ENCODE measurements at places on chromosomes 5 and 9.

GRCh38 chr5:151642472-151643140, 44.1 kb downstream of the SPARC start:
- DNase-seq = no peak

DNA sequence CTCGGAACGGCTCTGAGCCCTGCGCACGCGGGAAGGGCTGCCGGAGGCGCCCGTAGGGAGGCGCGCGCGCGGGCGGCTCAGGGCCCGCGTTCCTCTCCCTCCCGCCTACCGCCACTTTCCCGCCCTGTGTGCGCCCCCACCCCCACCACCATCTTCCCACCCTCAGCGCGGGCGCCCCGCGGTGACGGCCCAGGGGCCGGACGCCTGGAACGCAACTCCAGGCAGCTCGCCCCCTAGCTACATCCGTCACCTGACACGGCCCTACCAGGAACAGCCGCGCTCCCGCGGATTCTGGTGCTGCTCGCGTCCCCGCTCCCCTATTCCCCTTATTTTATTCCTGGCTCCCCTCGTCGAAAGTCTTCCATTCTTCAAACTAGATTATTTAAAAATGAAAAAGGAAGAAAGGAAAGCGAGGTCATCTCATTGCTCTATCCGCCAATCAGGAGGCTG, at the start of gene CDKN2B-AS1:
CDKN2B-AS1 (plus strand) TSS at position 236 of the 450 bp plus-strand sequence.
- DNase-seq = peak; percentile 78

- no peak for DNase-seq
These were observed 185.8 kb downstream of the CDK5RAP2 start for GRCh38 chr9:120394058-120394669.

- DNase-seq = no peak
These were observed 24.8 kb downstream of the SMC2 start for GRCh38 chr9:104118916-104119315.

DNA sequence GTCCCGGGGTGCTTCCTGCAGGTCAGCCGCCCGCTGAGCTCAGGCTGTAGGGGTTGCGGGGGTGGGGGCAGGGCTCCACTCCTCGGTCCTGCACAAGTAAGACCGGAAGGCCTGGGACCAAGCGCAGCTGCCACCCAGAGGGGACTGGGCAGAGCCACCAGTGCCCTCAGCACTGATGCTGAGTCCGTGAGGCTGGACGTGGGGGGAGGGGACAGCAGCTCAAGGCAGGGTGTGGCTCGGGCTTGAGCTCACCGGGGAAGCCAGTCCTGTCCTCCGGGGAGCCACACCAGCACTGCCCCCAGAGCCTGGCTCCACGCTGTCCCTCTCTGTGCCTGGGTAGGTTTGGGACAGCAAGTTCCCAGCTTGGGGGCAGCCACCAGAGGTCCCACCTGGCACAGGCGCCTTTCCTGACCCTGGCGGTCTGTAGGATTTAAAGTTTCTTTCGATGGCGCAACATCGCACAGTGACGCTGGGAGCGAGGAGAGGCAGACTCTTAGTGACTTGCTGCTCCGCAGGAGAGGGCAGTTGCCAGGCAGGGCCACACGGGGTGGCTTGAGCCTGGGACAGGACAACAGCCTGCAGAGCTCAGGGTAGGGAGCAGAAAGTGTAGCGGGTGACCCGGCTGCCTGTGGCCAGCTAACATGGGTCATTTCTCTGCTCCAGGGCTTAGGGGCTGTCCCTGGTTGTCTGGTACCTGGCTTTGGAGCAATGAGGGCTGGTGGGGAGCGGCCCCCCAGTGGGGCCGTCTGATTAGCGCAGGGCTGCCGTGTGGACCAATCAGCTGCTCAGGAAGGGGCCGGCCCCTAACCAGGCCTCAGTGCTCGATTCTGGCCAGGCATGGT, 5.7 kb downstream of the LCN1 start:
- DNase-seq = no peak

- DNase-seq = no peak
These were observed 38.7 kb downstream of the FTMT start for GRCh38 chr5:121890297-121890858.

- DNase-seq = no peak
These were observed 99.5 kb upstream of the EQTN start for GRCh38 chr9:27396495-27396894.

DNA sequence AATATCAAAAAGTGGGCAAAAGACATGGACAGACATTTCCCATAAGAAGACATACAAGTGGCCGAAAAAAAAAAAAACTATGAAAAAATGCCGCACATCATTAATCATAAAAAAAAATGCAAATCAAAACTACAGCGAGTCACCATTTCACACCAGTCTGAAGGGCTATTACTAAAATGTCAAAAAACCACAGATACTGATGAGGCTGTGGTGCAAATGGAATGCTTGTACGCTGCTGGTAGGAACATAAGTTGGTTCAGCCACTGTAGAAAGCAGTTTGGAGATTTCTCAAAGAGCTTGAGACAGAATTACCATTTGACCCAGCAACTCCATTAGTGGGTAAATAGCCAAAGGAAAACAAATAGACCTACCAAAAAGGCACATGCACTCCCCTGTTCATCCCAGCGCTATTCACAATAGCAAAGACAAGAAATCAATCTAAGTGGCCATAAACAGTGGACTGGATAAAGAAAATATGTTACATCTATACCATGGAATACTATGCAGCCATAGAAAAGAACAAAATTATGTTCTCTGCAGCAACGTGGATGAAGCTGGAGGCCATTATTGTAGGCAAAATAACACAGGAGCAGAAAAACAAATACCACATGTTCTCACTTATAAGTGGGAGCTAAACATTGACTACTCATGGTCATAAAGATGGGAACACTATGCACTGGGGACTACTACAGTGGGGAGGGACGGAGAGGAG, 110.6 kb upstream of the BOD1 start:
- no peak for DNase-seq

GRCh38 chr5:65100911-65101631, 332.3 kb downstream of the CWC27 start:
- DNase-seq = peak; percentile 55

GRCh38 chr9:8604201-8604600, 804.6 kb upstream of the DMAC1 start:
- DNase-seq = no peak

GRCh38 chr5:135127439-135128240, 93.6 kb upstream of the PITX1 start:
- no peak for DNase-seq

DNA sequence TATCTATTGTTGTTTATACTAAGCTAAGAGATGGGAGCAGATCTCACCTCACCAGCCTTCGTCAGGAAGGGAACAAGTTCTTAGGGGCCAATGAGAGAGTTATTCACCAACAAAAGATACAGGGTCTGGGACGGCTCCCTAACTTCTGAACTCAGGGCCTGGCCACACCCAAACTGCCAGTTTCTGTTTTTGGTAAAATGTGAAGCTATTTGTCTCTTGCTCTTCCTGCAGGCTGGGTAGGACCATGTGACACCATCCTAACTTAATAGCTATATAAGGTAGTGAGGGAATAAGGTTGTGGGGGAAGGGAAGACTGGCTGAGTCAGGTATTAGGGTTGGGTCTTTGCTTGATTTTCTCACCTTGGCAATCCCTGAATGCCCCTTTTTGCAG, 480.5 kb downstream of the KDM4C start:
- no peak for DNase-seq

- DNase-seq = no peak
These were observed 399.4 kb downstream of the ARRDC3 start for GRCh38 chr5:90983711-90984124.

GRCh38 chr9:4334410-4334813, 34.5 kb upstream of the GLIS3 start:
- no peak for DNase-seq

- peak; percentile 70 for DNase-seq
These were observed 42.1 kb downstream of the CXXC5 start for GRCh38 chr5:139690064-139690802.

GRCh38 chr5:101009758-101010519, 106.9 kb upstream of the ST8SIA4 start:
- DNase-seq = no peak

- no peak for DNase-seq
These were observed 602 bp downstream of the RPL37 start for GRCh38 chr5:40834391-40834848.

DNA sequence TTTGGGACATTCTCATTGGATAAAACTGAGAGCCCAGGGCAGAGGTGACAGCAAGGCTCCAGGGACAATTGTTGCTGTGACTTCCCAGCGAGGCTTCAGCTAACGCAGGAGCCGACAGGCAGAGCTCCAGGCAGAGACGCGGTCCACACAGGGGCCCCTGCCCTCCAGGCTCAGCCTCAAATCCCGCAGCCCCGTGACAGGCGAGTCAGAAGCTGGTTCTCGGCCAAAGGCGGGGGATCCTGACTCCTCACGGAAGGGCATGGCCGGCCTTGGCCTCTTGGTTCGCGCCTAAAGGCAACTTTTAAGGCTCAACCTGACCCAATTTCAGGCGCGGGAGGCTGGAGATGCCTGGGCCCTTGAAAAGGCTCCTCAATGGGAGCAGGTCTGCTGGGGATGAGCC, 21.3 kb downstream of the SLC12A7 start:
- DNase-seq = no peak

DNA sequence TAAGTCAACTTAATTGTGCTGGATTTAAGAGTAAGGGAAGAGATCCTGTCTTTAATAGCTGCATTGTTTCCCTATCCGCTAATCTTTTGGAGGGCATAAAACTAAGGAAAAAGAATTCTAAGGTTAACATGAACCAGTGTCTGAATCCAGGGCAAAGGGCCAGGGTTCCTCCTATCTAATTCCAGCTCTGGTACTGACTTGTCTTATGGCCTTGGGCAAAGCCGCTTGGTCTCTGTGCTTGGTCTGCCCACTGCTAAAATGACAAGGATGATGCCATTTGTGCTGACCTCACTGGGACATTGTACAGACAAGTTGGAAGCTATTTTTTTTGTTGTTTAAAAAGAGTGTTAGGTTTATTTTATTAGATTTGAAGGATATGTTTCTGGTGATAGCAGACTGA, 334.7 kb upstream of the PIK3R1 start:
- DNase-seq = no peak

GRCh38 chr9:1528456-1528855, 478.3 kb downstream of the DMRT2 start:
- DNase-seq = no peak

- DNase-seq = no peak
These were observed 2.6 kb downstream of the HMMR start for GRCh38 chr5:163463063-163463435.

DNA sequence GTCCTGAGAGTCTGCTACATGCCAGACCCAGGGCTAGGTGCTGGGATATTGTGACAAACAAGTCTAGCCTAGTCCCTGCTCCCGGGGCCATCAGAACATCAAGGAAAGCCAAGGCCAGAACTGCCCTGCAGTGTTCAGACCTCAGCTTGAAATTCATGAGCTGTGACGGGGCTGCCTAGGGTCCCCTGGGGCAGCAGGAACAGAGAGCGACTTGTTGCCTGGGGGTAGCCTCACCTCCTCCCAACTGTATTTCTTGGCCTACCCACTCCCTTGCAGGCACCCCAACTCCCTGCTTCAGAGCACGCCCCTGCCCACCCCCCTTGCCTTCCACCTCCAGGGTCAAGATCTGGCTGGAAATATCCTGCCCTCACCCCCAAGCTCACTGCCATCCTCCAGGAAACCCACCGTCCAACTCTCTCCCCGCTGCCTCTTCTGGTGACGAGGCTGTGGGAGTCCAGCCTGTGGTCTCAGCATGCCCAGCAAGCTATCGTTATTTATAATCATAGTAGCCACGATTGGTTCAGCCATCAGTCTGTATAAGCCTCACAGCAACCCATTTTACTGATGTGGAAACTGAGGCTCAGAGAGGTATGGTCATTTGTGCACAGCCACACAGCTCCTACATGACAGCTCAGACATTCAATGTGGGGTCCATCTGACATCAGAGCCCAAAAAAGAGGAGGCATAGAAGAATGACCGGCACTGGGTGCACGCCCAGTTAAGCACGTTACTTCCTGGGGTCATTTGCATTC, 10.7 kb downstream of the DNM1 start:
- no peak for DNase-seq

- no peak for DNase-seq
These were observed 2.2 kb upstream of the CEP120 start for GRCh38 chr5:123425431-123425830.

- no peak for DNase-seq
These were observed 1281.2 kb upstream of the NUDT12 start for GRCh38 chr5:104843822-104844221.

DNA sequence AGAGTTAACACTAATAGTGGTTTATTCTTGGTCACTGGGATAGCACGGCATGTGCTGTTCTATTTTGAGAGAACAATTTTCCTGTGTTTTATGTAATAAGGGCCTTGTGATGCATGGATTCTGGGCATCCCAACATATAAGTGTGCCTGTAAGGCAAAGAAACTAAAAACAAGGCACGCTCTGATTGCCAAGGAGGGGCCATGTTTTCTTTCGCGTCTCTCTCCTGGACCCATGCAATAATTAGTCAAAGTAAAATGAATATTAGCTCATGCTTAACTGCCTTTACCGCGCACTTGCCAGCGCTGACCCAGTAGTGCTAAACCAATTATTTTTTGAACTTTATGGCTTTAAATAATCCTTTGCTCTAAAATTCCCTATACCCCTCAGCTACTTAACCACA, 140.9 kb downstream of the PSAT1 start:
- no peak for DNase-seq

- DNase-seq = no peak
These were observed 96.3 kb downstream of the UNC13B start for GRCh38 chr9:35257986-35258659.

DNA sequence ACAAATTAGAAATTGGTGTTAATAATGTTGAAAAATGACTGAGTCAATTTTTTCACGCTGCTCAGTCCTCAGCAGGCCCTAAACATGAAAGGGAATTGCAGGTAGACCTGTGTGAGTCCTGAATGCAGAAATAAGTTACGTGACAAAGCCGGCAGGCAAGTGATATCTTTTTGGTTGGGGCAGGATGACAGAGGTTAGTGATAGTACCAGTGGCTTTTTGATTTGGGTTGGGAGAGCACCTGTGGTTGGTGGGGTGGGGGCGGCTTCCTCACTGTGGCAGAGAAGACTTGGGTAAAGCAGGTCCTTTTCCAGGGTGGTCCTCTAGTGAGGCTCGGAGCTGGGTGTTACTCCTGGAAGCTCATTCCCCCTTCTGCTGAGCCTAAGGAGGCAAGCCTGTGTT, 164.7 kb downstream of the TMEM167A start:
- no peak for DNase-seq

GRCh38 chr5:96329886-96330529, 103.0 kb downstream of the PCSK1 start:
- DNase-seq = no peak

GRCh38 chr9:90874194-90874593, 72.6 kb downstream of the SYK start:
- DNase-seq = no peak

DNA sequence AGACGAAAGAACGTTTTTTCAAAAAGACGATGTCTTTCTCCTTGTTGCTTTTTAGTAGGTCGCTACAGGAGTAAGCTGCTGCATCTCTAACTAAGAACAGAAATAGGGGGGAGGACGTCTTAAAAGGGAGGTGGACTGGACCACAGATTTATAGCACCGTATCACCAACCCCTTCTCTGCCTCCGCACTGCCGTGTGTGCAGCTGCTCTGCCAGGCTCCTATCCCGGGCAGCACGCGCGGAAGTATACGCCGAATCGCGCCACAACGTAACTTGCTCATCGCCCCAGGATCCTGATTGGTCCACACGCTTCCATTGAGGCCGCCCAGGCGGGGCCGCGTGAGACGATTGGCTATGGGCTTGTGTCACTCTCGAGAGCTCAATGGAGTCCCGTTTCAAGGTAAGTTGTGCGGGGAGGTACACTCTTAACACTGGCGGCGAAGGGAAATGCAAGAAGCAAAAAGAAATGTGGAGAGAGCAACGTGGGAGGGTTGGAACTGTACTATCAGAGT, at the start of gene ELAVL2:
ELAVL2 (minus strand) TSS at position 121 of the 510 bp plus-strand sequence. CDS start 64,006 bp downstream, outside the sequence.
- DNase-seq = no peak

GRCh38 chr5:178411083-178411482, 178.5 kb upstream of the PHYKPL start:
- no peak for DNase-seq

Measured in GM20000 (cell line).